ENCODE measurements at places on chromosomes 1 and 21. TPM values are rescaled to one million over a fixed set of nuclear protein-coding genes. Genes with fewer than 3 reads are reported as not detected.

GRCh38 chr1:228333739-228334115 lies 72.9 kb downstream of the TRIM11 start:
- no peak for DNase-seq

GRCh38 chr1:66699213-66699612 lies 53.0 kb upstream of the DYNLT5 start:
- no peak for DNase-seq

DNA sequence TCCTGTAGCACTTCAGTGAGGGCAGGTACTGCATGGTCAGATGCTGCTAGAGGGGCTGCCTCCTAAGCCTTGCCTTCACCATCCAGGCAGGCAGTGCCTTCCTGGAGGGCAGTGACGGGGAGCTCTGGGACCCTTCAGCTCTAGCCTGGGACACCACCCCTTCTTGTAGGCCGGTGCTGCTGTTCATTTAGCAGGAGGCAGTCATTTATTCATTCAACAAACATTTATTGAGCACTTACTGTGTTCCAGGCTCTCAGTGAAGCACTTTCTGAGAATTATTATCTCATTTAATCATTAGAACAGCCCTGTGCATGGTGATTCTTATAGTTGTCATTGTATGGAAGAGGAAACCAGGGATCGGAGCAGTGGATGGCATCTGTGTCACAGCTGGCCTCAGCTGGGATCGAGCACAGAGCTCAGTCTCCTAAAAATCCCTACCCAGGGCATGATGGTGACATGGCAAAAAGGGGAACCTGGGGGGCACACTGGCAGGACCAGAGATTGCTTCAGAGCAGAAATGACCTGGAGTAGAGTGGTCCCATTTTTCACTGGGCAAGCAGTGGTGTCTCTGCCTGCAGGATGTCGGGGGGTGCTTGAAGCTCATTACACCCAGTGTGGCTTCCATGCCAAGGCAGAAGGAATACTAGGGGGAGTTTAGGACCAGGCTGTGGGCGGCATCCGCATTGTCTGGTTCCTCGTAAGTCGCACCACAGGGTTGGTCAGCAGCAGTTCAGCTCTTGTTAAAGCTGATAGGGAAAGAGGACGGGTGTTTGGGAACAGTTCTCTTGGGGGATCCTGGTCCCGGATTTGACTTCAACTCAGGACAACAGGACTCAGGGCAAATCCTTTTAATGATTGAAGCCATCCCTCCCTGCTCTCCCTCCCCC lies 28.8 kb downstream of the ARHGEF10L start:
- no peak for DNase-seq

The LRRC53 gene
- polyA plus RNA-seq = not detected

DNA sequence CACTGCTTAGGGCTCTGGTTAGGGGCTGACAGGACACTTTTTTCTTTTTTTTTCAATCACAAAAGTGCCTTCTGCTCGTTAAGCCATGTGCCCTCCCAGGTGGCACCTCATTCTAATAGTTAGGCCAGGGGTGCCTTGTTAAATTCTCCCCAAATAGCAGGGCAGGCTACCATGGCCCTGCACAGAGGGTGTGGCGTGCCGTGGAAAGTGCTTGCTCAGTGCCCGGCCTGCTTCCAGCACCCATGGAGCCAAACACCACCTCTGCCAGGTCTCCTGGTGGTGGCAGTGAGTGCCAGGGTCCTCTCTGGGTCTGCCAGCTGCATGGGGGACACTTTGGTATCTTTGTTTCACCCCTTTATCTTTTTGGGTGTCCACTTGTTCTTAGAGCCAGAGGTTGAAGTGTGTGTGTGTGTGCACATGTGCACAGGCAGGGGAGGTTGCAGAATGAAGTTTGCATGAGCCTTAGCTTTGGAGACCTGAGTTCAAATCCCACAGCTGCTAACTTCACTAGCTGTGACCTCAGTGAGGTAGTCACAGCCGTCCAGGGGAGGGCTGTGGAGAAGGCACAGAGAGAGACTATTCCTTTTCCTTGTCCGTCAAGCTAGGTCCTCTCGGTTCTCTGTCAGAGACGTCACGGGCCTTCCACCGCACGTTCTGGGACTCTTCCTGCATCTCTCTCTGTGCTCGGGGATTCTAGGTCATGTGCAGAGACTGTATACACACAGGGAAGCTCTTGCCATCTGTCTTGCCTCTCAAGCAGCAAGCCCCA lies 39.9 kb upstream of the CSF3R start:
- DNase-seq = no peak

Data from testis (tissue), 5 donors.